Stimulated activated CD4-positive, alpha-beta T cell treated with anti-CD3 and anti-CD28 coated beads, TNF-alpha, amount 100 ng/mL, for 48 hours (primary cell): ENCODE measurements at places on chromosomes 3 and 15.

GRCh38 chr3:158026236-158026635, 80.0 kb downstream of the SHOX2 start:
- DNase-seq, result no peak

- no peak for DNase-seq
Observed at GRCh38 chr15:72192416-72192815, 5.2 kb downstream of the GRAMD2A start.

- no peak for DNase-seq
Observed at GRCh38 chr15:71463156-71463665, 347.1 kb upstream of the NR2E3 start.

GRCh38 chr15:57861034-57861638, 154.6 kb downstream of the POLR2M start:
- DNase-seq, result no peak

DNA sequence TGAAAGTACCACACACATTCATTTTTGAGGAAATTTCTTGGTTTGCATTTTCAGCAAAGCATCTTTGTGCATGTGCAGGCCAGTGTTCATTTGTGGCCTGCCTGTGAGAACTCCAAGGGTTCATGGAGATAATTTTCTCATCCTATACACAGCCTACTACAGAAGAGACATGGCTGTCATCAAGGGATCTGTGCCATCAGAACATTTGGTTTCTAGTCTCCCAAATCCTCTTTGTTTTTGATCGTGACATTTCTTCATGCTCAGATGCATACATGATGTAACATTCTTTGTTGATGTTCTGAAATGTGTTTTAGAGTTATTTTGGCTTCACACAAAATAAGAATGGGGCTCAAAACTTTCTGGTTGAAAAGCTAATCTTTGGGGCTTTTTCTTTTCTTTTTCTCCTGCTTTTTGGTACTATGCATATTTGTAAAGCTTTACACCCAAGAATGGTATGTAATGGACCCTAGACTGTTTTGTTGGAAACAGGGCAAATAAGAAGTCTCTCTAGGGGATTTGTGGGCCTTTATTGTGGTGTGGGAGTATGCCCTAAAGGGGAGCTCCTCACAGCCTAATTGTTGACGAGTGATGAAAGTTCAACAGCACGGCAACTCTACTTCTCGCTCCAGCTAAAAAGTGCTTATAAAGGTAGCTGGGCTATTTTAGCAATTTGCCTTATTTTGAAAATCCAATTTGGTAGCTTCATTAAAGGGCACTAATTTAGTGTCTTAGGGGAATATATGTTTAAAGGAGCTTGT, 3.2 kb upstream of the ARPP21 start:
- no peak for DNase-seq

DNA sequence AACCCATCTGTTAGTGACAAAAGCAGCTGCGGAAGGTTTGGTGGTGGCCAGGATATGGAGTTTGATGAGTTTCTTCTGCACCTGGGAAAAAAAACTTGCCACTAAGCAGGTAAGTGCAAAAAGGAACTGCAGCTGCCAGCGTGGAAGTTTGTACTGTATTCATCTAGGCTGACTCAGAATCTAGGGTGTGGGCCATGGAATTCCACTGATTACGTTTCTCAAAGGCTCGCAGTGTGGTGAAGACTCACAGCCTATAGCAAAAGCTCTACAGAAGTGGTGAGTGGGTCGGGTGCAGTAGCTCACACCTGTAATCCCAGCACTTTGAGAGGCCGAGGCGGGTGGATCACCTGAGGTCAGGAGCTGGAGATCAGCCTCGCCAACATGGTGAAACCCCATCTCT, 334.6 kb upstream of the GRM7 start:
- DNase-seq, result no peak

GRCh38 chr15:101193120-101193644, 58.7 kb downstream of the CHSY1 start:
- no peak for DNase-seq

DNA sequence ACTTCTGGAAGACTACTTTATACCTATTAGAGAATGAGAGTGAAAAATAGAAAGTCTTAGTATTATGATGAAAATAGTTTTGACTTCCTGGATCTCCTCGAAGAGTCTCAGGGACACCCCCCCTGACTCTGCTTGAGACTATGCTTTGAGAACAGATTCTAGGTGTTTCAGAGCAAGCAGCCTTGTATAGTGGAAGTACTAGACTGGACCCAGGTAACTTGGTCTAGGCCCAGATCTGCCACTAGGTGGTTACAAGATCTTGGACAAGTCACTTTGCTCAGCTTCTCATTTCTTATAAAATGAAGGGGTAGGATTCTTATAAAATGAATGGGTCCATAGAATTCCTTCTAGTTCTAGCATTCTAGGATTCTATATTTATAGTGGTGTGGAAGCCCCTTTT, 9.1 kb downstream of the ABHD5 start:
- DNase-seq, result no peak

GRCh38 chr3:53489787-53490458, 4.5 kb upstream of the CACNA1D start:
- no peak for DNase-seq
